Stimulated activated CD4-positive, alpha-beta T cell treated with anti-CD3 and anti-CD28 coated beads, Interleukin-1b, Interleukin-23, amount 100 ng/mL, for 48 hours (primary cell): ENCODE measurements at places on chromosomes 7 and 10.

DNA sequence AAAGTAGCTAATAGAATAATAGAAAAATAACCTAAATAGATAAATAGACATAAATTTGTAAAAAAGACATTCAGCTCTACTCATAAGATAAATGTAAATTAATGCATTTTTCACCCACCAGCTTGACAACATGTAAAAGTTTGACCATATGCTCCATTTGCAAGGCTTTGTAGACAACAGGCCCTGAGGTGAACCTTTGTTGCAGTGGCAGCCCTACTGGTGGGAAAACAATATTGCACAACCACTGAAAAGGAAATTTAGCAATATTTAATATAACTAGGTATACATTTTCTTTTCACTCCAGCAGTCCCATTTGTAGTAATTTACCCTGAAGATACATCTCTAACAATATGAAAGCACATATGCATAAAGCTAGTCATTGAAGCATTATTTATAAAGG is 39.0 kb upstream of the ADRA2A start:
- DNase-seq = no peak

- DNase-seq = no peak
Observed at GRCh38 chr10:16745061-16745460, 72.2 kb downstream of the RSU1 start.

- DNase-seq = no peak
Observed at GRCh38 chr10:103969436-103969835, 2.5 kb downstream of the SLK start.

DNA sequence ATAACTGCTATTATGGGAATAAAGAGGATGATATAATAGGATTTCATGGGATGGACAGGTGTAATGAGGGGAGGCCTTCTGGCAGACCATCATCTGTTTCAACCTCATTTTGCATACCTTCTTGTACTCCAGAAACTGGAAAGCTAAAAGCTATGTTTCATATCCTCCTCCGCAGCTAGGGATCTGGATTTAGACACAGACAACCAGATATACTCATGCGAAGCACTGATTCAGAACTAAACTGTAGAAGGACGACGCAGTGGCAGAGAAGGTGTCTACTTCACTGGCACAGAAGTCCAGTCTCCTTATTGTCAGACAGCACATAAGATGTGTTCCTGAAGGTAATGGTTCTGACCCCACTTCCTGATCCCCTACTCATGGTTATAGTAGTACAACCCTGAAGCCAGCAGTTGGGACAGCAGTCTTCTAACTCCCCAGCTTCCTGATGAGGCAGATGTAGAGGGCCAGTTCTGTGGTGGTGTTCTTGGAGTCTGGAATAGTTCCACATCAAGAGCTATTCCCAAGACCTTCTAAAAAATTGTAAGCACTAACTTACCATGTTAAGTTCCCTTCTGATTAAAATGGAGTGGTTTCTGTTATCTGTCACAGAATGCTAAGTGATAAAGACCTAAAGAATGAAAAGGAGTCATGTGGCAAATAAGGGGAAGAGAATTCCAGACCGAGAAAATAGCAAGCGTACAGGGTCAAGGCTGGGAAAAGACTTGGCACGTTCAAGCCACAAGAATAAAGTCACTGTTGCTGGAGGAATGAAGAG is 550.3 kb downstream of the GRM8 start:
- no peak for DNase-seq

GRCh38 chr7:83155407-83155806 is 7.3 kb downstream of the PCLO start:
- DNase-seq = no peak
